ENCODE measurements at places on chromosomes 13 and 19. TPM values are rescaled to one million over a fixed set of nuclear protein-coding genes. Genes with fewer than 3 reads are reported as not detected.

DNA sequence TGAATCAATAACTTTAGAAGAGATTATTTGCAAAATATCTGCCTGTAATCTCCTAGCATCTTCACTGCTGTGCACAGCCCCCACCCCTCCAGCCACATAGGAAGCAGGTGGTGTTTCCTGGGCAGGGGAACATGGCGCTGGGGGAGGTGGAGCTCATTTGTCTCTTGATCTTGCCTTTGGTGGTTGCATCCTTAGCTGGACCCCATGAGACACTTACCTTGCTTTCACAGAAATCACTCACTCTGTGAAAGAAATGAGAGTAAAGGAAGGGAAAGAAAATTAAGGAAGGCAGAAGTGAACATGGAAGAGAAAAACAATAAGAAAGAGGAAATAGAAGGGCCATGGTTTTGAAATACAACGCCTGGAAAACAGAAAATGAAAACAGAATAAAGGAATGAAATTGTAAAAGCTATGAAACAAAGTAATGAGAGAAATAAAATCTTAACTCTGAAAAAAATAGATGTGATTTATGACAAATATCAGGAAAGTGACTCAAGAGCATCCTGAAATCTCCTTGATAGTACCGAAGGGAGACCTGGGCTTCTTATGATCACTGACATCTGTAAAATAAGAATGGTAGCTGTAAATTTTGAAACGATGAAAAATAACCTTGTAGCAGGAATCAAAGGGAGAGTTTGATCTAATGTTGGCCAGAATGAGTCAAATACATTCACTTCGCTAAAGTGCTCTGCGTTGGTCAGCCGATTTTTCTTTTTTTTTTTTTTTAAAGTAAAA lies 17.2 kb upstream of the RNASEH2B start:
- peak overlapping the region; percentile 91 for H3K27ac ChIP-seq
- H3K4me1 ChIP-seq, result peaks cover 40% of the 10 kb centered on the region
- no peaks in the 10 kb centered on the region for H3K27me3 ChIP-seq

SOX1 gene
- not detected for total RNA-seq

- no peak overlapping the region for H3K4me3 ChIP-seq
- no peaks in the 10 kb centered on the region for H3K36me3 ChIP-seq
- H3K27ac ChIP-seq, result no peak overlapping the region
These were observed 2295.4 kb downstream of the PCDH9 start for GRCh38 chr13:64934569-64935362.

DNA sequence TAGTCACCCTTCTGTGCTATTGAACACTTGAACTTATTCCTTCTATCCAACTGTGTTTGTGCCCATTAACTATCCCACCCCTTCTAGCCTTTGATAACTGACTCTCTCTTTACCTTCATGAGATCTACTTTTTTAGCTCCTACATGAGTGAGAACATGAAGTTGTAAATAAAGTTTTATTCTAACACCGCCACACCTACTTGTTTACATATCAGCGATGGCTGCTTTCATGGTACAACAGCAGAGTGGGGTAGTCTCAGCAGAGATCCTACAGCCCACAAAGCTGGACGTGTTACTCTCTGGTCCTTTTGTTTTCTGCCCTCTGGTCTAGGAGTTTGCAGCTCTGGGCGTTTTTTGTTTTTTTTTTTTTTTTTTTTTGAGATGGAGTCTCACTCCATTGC lies 23.7 kb downstream of the VSTM1 start:
- no peak overlapping the region for H3K4me3 ChIP-seq
- H3K4me1 ChIP-seq, result no peaks in the 10 kb centered on the region
- no peaks in the 10 kb centered on the region for H3K36me3 ChIP-seq
- H3K27me3 ChIP-seq, result peaks cover 14% of the 10 kb centered on the region

TPGS1 gene
- total RNA-seq, result 8.4 TPM

RFPL4A gene
- total RNA-seq, result not detected

DIAPH3 gene
- total RNA-seq, result 29.3 TPM

DNA sequence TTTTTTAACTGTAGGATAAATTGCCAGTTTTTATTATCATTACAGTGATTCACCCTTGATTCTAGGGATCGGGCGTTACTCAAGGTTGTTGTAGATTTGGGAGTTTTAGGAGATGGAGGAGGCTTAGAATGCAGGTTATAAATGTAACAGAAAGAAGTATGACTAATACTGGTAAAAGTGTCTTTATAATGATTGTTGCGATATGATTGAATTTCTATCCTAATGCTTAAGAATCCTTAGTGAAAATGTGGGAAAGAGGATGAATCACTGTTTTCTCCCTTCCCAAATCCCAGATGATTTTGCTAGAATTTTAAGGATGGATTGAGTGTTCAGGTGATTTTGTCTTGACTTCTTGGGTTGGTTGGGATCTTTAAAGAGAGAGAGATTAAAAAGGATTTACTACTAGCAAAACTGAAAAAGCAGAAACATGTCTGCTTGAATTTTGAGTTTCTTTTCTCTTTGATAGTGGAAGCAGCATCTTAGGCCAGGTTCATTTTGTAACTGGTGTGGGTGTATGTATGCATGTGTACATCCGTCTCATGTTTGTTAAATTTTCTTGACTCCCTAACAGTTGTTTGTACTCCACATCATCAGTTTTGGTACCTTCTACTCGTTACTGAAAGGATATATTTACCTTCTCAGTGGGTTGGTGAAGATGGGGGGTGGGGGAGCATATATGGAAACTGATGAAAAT lies 25.9 kb downstream of the ARHGAP35 start:
- H3K4me1 ChIP-seq, result peaks cover 24% of the 10 kb centered on the region
- H3K27ac ChIP-seq, result peak overlapping the region; percentile 40
- DNase-seq, result no peak
- no peak overlapping the region for H3K4me3 ChIP-seq
- H3K27me3 ChIP-seq, result no peaks in the 10 kb centered on the region
- peaks cover 3% of the 10 kb centered on the region for H3K36me3 ChIP-seq

- H3K27me3 ChIP-seq, result peaks cover 46% of the 10 kb centered on the region
- no peak for DNase-seq
- H3K36me3 ChIP-seq, result no peaks in the 10 kb centered on the region
- H3K27ac ChIP-seq, result no peak overlapping the region
- H3K4me3 ChIP-seq, result no peak overlapping the region
- peaks cover 6% of the 10 kb centered on the region for H3K4me1 ChIP-seq
These were observed 4.5 kb upstream of the SHISA7 start for GRCh38 chr19:55447421-55448174.

DNA sequence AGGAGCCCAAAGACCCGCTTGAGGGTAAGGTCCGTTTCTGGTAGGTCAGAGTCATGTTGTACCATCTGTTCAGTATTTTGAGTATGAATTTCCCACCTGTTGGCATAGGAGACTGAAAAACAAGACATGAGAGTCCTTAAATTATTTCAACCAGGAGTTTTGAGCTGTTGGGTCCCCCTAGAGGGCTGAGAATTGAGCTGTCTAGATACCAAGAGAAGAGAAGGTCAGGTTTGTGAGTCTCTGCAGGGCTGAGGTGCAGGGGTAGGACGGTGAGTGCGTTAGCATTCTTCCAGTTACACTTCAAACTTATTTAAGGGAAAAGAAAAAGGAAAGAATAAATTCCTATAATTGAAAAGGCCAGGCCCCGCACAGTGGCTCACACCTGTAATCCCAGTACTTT lies 5.0 kb downstream of the CBLC start:
- no peaks in the 10 kb centered on the region for H3K27me3 ChIP-seq
- DNase-seq, result no peak
- no peak overlapping the region for H3K27ac ChIP-seq

GRCh38 chr13:97280478-97280877 lies 58.3 kb downstream of the MBNL2 start:
- DNase-seq, result no peak
- no peak overlapping the region for H3K27ac ChIP-seq
- H3K36me3 ChIP-seq, result peaks cover 24% of the 10 kb centered on the region
- H3K27me3 ChIP-seq, result no peaks in the 10 kb centered on the region
- H3K4me3 ChIP-seq, result no peak overlapping the region
